Right atrium auricular region (tissue), 2 donors: ENCODE measurements at places on chromosomes 6 and 20. TPM values are rescaled to one million over a fixed set of nuclear protein-coding genes. Genes with fewer than 3 reads are reported as not detected.

- no peaks in the 10 kb centered on the region for H3K27me3 ChIP-seq
- H3K4me3 ChIP-seq, result no peak overlapping the region
- peak overlapping the region; percentile 20 for H3K27ac ChIP-seq
- H3K36me3 ChIP-seq, result no peaks in the 10 kb centered on the region
- no peaks in the 10 kb centered on the region for H3K4me1 ChIP-seq
These were observed 55.2 kb upstream of the KIF13A start for GRCh38 chr6:18042536-18043145.

- H3K4me3 ChIP-seq, result peak overlapping the region; percentile 85
- no peak for DNase-seq
- no peaks in the 10 kb centered on the region for H3K4me1 ChIP-seq
- no peaks in the 10 kb centered on the region for H3K27me3 ChIP-seq
These were observed 1.1 kb downstream of the L3MBTL3 start for GRCh38 chr6:130019326-130020072.

GRCh38 chr6:108895571-108895970 is 47.3 kb downstream of the ARMC2 start:
- no peak overlapping the region for H3K4me3 ChIP-seq
- H3K4me1 ChIP-seq, result peaks cover 35% of the 10 kb centered on the region
- no peaks in the 10 kb centered on the region for H3K27me3 ChIP-seq
- H3K36me3 ChIP-seq, result no peaks in the 10 kb centered on the region
- DNase-seq, result no peak

DNA sequence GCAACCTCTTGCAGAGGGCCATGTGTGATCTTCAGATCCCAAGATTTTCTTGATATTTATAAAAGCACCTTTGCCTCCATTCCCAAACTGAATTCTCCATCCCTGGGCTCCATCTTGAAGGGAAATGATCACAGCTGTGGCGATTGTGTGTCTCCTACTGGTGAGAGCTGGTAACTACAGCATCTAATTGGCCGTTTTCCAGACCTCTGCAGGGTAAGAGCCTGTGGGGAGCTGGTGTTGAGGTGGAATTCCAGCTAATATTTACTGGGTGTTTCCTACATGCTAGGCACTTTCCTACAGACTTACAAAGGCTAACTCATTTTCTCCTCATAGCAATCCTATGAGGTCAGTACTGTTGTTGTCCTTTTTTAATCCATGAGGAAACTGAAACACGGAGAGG is 59.2 kb upstream of the FNDC1 start:
- no peak overlapping the region for H3K4me3 ChIP-seq
- H3K36me3 ChIP-seq, result no peaks in the 10 kb centered on the region
- H3K4me1 ChIP-seq, result no peaks in the 10 kb centered on the region
- H3K27me3 ChIP-seq, result no peaks in the 10 kb centered on the region

LRRC1 gene
- 5.3 TPM for total RNA-seq

SYNDIG1 gene
- 21.7 TPM for total RNA-seq

TCP1 gene
- total RNA-seq, result 101 TPM

DNA sequence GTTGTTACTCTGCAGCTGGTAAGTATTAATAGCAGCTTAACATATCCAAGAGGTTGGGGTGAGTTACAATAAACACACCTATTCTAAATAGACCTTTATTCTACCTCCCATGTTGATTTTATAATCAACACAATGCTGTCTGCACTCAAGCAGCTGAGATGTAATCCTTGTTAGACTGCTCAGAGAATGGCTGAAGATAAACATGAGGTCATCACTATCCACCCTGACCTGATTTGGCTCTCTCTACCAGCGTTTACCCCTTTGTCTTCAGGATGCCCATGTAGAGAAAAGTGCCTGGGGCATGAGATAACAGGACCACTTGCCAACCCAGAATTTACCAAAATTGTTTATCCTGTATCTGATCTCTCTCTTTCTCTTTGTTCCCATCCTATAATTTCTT is 220.7 kb upstream of the DEFB112 start:
- H3K27me3 ChIP-seq, result no peaks in the 10 kb centered on the region
- DNase-seq, result no peak
- H3K4me3 ChIP-seq, result no peak overlapping the region

DNA sequence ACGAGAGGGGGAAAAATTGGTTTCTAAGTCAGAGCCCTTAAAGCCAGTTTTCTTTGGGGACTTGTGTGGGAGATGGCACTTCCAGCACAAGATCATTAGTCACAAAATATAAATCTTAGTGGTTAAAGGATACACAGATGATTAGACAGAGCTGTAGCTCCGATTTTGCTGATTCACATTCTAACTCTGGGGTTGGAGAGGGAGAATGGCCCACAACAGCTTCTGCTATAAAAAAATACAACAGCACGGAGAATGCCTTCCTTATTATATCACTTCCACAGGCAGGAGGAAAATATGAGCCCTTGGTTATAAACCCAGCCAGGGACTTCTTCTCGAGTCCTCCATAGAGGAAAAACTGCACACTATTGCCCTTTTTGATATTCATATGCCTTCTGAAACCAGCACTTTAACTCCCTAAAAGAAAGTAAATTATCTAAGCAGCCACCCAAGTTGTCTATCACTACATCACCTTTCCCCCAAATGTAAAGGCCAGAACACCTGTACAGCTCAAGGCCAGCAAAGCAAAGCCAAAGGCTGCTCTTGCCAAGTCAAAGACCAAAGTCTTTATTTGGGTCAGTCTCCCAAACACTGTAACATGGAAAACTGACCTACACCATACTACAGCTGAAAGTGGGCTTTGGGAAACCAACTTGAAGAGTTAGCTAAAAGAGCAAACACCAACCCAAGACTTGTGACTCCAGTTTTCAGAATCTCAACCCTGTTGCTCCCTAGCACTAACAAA is 10.4 kb downstream of the MRPL14 start:
- H3K4me1 ChIP-seq, result no peaks in the 10 kb centered on the region
- H3K27me3 ChIP-seq, result no peaks in the 10 kb centered on the region
- no peak overlapping the region for H3K27ac ChIP-seq
- DNase-seq, result no peak
- peaks cover 27% of the 10 kb centered on the region for H3K36me3 ChIP-seq

DNA sequence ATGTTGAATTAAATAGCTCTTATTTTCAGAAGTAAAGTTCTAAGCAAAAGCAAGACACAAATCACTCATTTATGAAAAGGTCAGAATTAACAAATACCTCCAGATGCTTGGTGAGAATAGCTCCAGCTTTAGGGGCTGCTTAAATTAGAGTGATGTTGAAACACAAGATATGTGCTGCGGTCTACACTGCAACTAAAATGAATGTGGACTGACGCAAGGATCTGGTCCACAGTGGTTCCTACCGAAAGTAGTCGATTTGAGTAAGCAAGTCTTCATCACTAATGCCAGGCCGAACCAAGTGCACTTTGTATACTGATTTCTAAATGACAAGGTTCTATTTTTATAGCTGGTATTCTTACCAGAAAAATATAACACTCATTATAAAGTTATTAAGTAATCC is 96.3 kb downstream of the PRDM1 start:
- no peaks in the 10 kb centered on the region for H3K27me3 ChIP-seq
- no peak overlapping the region for H3K4me3 ChIP-seq
- H3K4me1 ChIP-seq, result no peaks in the 10 kb centered on the region

DNA sequence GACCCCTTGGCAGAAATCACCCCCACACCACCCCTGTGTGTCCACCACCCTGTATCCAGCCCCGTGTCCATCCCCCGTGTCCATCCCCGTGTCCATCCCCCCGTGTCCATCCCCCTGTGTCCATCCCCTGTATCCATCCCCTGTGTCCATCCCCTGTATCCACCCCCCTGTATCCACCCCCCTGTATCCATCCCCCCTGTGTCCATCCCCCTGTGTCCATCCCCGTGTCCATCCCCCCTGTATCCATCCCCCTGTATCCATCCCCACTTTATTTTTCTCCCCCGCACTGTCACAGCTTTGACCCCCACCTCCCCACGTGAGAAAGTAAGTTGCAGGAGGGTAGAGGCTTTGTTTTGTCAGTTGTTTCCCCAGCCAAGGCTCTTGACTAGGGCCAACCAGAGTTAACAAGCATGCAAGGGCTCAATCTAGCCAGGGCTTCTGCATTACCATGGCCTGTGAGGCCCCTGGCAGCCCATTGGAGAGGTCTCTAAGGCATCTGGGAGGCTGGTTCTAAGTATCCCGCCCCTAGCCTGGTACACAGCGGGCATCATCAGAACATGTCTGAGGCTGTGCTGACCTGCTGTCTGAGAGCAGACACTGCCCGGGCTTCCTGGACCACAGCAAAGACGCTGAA is 18.1 kb upstream of the SIRPA start:
- H3K27me3 ChIP-seq, result no peaks in the 10 kb centered on the region
- no peak for DNase-seq
- no peaks in the 10 kb centered on the region for H3K36me3 ChIP-seq
- H3K27ac ChIP-seq, result no peak overlapping the region

CALHM5 gene
- 2.3 TPM for total RNA-seq

DNA sequence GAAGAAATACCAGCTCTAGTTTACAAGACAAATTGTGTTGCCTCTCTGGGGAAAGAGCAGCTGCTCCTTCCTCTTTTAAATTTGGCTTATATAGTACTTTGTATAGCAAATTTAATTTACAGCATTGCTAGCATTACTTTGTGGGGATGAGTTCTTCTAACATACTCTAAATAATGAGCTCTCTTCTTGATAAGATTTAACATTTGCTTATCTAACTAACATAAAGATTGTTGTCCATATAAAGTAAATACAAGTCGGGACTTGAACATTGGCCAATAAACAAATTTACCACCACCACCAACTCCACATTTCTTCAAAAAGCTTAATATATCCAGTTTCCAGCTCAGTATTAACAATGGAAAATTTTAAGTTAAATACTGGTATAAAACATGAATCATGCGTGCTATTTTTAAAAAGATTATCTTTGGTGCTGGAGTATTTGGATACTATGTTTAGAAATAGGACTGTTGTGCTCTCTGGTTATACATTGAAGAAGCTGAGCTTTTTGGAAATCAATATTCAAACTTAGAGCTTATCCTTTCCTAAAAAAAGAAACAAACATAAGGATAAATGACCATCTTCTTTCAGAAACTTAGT is 1146.9 kb upstream of the GJE1 start:
- H3K4me1 ChIP-seq, result no peaks in the 10 kb centered on the region
- no peaks in the 10 kb centered on the region for H3K36me3 ChIP-seq
- H3K27me3 ChIP-seq, result no peaks in the 10 kb centered on the region
- no peak overlapping the region for H3K4me3 ChIP-seq
- DNase-seq, result no peak

GJA10 gene
- total RNA-seq, result not detected

TRIM40 gene
- not detected for total RNA-seq
